ENCODE measurements at places on chromosomes 2 and 18.

GRCh38 chr2:227301523-227301922 is 23.5 kb upstream of the MFF start:
- DNase-seq = no peak

GRCh38 chr2:33272001-33272400 is 204.4 kb upstream of the RASGRP3 start:
- DNase-seq = no peak

DNA sequence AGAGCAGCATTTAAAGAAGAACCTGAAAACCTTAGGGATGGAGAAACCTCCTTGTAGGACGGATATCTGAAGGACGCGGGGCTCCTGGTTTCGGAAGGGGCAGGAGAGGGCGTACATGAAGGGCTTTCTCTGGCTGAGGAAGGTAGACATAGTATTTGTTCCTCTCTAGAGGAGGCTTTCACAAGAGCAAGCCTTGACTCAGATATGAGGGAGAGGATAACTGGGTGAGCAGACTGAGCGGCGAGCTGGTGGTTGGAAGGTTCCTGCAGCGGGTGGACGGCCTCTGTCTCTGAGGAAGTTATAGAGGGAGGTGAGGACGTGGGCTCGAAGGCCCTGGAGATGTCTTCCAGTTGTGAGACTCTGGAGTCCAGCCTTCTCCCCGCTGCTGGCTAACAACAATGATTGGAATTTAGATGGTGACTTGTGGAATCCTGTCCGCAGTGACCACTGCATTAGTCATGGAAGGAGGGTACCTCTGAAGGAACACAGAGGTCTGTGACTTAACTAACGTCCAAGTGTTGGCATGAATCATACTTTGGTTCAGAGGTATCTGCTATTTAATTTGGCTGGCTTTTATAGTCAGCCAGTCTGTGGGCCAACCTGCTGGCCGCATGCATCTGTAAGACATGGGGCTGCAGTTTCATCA is 80.9 kb downstream of the ASAP2 start:
- no peak for DNase-seq

DNA sequence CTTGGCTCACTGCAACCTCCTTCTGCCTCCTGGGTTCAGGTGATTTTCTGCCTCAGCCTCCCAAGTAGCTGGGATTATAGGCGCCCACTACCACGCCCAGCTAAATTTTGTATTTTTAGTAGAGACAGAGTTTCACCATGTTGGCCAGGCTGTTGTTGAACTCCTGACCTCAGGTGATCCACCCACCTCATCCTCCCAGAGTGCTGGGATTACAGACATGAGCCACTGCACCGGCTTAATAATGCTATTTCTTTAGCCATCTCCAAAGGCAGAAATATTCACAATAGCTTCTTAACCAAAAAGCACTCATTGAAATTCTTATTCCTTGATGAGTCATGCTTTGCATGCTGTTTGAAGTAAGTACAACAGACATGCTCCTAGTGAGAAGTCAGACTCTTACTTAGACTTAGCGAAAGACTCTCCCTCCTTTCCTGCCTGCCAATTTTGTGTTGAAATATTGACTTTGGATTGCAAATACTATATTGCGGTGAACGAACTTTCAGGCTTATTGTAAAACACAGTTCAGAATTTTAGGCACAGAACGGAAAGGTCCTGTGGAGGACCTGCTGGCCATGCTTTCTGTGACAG is 4.4 kb downstream of the ACTR3 start:
- DNase-seq = no peak

GRCh38 chr18:32308493-32309120 is 118.8 kb downstream of the MEP1B start:
- no peak for DNase-seq

GRCh38 chr2:104734937-104735586 is 118.9 kb upstream of the POU3F3 start:
- no peak for DNase-seq

GRCh38 chr18:51107598-51108305 is 77.7 kb downstream of the SMAD4 start:
- no peak for DNase-seq

DNA sequence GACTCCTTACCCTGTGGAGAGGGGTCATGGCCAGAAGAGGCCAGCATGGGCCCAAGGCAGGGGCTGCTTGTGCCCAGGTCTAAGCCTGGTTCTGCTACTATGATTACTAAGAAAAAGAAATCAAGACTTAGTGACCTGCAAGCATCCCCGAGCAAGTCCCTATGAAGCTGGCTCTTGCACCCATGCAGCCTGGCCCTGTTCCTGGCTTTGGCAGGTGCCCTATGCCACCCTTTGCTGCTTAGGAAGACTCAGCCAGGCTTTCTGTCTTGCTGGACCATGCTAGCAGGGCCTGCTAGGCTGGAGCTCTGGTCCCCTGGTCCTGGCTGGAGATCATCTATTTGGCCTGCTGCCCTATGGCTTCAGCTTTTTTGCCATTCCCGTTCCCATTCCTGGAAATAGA is 309.4 kb upstream of the EPAS1 start:
- no peak for DNase-seq

- DNase-seq = no peak
Measured at GRCh38 chr2:223626716-223627115, 24.6 kb upstream of the SCG2 start.

DNA sequence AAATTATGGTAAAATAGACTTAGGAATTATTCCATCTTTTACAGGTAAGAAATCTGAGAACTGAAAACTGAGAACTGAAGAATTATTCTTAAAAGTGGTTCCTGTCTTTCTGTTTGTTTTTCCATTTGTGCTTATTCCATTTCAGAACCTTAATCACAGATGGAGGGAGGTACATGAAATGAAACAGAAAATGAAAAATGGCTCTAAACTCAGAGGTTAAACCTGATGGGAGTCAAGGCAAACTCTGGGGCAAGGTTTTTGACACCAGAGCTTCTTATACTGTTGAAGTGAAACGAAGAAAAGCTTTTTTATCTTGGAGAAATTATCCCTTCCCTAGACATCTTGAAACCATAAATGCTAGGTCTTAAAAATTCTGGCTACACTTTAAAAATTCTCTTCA is 182.1 kb downstream of the ZNF804A start:
- DNase-seq = no peak

GRCh38 chr2:219766658-219767057 is 139.2 kb downstream of the SLC4A3 start:
- DNase-seq = no peak

DNA sequence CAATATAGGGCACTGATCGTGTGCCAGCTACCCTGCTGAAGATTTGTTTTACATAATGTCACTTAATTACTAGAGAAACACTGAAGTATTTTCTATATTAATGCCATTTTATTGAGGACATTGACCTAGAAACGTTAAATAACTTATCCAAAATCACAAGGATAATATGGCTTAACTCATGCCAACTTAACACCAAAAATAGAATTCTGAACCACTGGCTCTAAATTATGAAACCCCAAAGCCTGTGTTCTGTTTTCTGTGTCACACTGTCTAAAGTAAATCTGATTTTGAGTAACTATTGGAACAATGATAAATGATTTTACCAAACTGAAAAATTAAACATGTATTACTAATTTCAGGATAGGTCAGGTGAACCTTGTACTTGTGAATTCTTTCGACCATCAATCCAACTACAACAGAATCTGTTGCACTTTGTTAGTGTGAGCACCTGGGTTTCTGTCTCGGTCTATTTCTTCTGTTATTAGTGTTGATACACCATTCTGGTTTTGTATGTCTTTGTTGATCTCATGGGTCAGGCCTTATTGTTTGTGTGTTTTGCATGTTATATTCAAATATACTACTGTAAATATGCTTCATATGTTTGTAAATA is 48.2 kb upstream of the CCDC141 start:
- DNase-seq = no peak

DNA sequence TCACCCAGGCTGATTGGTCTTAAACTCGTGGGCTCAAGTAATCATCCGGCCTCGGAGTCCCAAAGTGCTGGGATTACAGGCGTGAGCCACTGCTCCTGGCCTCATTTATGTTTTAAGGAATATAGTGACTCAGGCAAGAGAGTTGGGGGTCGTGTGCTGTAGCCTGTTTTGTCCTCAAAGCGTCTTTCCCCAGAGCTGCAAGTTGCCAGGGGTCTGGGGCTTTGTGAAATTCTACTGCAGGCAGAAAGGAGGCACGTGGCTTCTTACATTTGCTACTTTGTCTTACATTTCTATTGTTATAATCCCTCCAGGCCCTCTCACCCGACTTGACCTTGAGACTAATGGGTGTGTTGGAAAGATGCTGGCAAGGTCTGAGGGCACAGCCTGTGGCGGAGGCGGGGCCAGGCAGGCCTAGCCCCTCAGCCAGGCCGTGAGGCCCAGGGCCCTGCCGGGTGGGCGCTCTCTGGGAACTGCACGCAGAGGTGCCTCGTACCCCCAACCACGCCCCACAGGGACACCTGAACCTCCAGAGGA is 85.8 kb upstream of the NDUFV2 start:
- no peak for DNase-seq

GRCh38 chr2:75882530-75882929 is 171.8 kb upstream of the GCFC2 start:
- DNase-seq = no peak

GRCh38 chr2:65317841-65318240 is 90.2 kb downstream of the ACTR2 start:
- DNase-seq = no peak

DNA sequence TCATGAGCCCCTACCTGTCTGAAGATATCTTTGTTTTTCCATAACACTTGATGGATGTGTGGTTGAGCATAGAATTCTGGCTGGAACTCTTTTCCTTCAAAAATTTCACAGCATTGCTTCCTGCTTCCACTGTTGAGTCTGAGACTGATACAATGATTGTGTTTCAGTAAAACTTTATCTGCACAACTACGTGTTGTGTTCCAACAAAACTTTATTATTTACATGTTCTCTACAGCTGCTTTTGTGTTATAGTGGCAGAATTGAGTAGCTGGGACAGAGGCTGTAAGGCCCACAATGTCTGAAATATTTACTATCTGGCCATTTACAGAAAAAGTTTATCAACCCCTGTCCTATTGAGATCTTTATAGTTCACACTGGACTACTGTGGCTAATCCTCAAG is 275.3 kb downstream of the PHLPP1 start:
- DNase-seq = no peak

DNA sequence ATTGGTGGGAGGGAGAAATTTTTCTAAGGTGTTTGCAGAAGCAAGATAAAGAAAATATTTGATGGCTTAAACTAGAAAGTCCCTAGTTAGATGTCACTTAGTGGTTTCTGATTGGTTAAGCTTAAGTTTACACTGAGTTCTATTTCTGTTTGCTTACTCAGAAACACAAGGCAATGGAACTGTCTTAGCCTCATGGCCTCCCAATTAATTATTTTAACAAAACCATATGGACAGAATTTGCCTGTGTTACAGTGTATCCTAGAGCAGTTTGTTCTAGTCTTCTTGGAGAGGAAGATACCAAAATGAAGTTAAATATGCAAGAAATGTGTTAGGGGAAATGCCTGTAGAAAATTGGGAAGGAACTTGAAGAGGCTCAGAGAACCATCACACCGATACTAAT is 4.6 kb upstream of the IMPACT start:
- no peak for DNase-seq

DNA sequence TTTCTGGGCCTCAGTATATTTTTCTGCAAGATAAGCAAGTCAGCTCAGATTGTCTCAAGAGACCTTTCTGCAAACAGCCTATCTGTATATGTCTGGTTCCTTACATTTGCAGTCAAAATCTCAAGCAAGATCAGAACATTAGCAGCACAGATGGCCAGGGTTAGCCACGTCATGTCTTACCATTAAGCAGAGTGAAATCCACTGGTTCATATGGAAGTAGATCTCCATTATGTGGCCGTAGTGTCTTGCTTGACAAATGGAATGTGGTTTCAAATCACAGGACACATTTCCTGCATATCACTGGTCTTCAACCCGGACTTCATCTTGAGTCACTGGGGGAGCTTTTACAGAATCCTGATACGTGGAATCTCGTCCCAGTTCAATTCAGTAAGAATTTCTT is 500.2 kb downstream of the FBXO15 start:
- DNase-seq = no peak

GRCh38 chr2:208573569-208573968 is 167.0 kb downstream of the PTH2R start:
- no peak for DNase-seq

DNA sequence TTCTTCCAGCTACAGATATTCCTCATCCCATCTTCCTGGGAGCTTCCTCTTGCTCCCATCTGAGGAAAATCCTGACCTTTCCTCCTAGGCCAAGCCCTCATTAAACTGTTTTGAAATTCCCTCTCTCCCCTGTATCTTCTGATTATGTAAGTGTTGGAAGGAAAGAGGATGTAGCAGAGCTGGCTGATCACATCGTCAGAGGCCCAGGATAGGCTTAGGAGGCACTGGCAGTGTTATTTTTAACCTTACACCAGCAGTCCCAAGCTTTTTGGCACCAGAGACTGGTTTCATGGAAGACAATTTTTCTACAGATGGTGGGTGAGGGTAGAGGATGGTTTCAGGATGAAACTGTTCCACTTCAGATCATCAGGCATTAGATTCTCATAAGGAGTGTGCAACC is 630.4 kb downstream of the EPHA4 start:
- no peak for DNase-seq

DNA sequence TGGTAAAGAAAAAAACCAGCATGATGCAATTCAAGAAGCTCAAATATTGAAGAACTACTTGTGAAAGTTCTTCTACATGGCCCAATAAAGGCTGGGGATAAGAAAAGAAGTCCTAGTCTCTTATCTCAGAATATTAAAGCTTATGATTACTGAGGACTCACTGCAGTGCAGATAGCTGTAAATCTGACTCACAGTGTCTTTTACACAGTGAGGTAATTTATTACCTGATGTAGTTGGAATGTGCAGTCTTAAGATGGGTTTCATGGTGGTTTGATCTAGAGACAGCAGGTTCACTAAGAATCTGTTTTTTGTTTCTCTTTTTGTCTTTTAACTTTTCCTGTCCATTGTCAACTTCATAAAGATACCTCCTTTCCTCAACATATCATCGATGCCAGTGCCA is 484.0 kb upstream of the MAP2 start:
- no peak for DNase-seq

DNA sequence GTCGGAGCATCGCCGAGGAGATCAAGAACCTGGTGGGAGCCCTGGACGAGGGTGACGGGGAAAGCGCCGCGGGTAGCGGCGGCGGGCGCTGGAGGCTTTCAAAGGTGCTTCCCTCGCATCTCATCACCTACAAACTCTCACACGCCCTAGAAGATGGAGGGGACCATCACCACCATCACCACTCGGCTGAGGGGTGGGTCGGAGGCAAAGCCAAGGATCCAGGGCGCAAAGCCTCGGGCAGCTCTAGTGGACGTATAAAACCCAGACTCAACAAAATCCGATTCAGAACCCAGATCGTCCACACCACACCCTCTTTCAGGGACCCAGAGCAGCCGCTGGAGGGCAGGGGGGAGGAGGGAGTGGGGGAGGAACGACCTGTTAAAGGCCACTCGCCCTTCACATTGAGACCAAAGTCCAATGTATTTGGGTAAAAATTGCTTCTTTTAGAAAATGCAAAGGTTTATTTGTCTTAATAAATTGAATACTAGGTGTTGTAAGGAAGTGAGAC is 1.5 kb downstream of the SOWAHC start:
- no peak for DNase-seq
